Ascending aorta (tissue), 2 donors: ENCODE measurements at places on chromosomes 12 and 14. TPM values are rescaled to one million over a fixed set of nuclear protein-coding genes. Genes with fewer than 3 reads are reported as not detected.

DNA sequence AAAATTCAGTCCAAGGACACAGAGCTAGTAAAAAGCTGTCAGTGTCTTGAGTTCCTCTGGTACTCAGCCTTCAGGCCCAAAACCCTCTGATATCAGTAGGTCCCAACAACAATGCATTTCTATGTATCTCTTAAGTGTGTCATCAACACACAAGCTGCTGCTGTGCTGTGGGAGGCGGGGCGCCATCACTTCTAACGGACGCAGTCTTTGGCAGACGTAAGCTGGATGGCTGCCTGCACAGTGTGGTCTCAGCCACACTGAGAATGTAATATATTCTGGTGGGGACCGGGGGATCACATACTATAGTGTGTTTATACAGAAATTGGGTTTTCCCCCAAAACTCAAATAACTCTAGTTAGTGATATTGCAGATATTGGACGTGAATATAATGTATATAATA lies 123.9 kb downstream of the SUDS3 start:
- DNase-seq = no peak

DNA sequence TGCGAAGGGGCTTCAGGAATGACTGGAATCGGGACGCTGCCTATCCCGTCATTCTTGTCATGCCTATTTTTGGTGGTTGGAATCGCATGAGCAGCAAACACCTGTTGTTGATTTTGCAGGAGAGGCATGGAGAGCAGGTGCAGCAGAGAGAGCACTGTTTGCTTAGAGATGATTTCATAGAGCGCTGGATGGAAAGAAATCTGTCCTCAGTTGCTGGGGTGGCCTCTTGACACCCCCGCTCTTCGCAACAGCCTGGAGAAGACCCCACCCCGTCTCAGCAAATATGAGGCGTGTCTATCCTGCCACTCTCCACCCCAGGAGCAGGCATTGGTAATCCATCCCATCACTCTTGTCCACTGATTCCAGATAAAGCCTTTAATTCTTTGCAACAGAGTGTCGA lies 19.3 kb upstream of the NCOR2 start:
- DNase-seq = no peak

DNA sequence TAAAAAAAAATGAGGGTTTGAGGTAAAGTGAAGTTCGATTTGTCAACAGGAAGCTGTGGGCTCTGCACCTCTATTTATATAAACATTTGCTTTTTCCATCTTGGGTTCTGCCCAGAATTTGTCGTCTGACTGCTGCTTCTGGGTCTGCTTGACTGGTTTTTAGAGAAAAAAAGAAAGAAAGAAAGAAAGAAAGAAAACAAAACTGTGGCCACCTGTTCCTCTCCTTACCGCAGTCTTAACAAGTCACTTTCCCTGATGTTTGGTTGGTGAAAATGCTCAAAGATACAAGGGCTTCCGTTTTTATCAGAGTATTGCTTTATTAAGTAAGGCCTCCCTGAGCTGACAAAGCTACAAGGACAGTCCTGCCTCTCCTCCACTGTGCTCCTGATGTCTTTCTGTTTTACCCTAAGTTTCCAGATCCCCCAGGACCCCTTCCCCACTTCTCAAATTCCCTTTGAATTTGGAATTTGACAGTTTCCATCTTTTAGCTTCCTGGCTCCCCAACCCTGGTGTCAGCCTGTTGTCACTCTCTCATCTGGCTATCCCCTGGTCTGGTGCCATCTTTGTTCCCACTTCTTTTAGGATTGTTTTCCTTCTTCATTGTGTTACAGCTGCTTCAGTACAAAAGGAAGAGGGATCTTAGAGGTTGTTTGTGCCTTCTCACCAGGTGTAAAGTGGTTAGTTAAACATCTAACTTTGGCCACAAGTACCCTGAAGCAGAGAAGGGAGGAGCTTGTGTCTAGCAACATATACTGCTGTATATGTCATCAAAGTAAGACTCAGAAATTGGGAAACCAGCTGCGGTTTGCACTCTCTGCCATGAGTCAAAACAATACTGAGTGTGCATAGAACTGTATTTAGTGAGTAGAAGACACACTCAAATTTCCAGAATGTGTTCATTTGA lies 18.0 kb downstream of the MFAP5 start:
- DNase-seq = no peak

GRCh38 chr14:60324837-60325236 lies 75.8 kb downstream of the PPM1A start:
- DNase-seq = no peak

DNA sequence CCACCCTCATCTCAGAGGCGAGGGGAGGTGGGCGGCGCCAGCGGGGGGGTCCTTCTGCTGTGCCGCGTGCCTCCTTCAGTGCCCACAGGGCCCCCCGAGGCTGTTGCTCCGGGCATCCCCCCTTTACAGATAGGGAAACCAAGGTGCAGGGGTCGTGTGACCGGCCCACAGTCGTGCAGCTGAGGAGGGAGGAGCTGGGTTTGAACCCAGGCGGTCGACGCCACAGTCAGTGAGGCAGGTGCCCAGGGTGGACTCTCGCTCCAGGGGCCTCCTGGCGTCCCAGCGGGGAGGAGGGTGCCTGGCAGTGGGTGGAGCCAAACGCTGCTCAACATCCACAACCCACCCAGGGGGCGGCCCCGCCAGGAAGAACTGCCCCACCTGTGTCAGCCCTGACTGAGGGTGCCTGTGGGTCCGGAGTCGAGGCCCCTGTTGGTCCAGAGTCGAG lies 8.6 kb downstream of the GALNT9 start:
- DNase-seq = no peak

GRCh38 chr12:115636546-115636945 lies 640.9 kb downstream of the MED13L start:
- no peak for DNase-seq

- DNase-seq = no peak
These were observed 53.0 kb downstream of the TBC1D30 start for GRCh38 chr12:64877363-64878004.

DNA sequence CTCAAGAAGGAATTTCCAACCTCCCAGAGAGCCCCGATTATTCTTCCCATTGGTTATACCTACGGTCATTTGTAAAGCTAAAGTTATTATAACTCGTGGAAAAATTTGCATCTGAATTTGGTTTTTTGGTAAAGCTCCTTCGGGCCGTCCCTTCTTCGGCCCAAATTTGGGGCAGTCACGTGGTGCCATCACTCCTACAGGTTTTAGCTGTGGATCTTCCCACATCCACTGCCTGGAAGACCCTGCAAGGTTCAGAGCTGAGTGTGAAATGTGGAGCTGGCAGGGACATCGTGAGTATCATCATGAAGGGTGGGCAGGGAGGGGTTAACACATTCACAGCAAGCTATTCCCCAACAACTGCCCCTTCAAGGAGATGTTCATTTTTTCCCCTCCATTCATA lies 105.7 kb downstream of the NT5DC3 start:
- no peak for DNase-seq

GRCh38 chr12:5689773-5690172 lies 255.3 kb downstream of the ANO2 start:
- DNase-seq = no peak

GRCh38 chr14:105492031-105492970 lies 1.3 kb downstream of the TEDC1 start:
- DNase-seq = no peak

GRCh38 chr14:103164006-103164405 lies 40.7 kb downstream of the TNFAIP2 start:
- DNase-seq = no peak

GRCh38 chr12:8475508-8476203 lies 19.9 kb downstream of the CLEC6A start:
- DNase-seq = no peak

- no peak for DNase-seq
These were observed 572.6 kb upstream of the MDGA2 start for GRCh38 chr14:48247977-48248376.

KLRG1 gene
- 0.53 TPM for total RNA-seq

CLECL1 gene
- not detected for total RNA-seq

SIX6 gene
- not detected for total RNA-seq

CPSF6 gene
- total RNA-seq = 29.2 TPM

NEDD1 gene
- total RNA-seq = 31.1 TPM

POLE2 gene
- 5.4 TPM for total RNA-seq

PLA2G1B gene
- total RNA-seq = not detected

COQ10A gene
- total RNA-seq = 4.8 TPM

HSPB8 gene
- total RNA-seq = 129 TPM

OTX2 gene
- total RNA-seq = not detected

COX8C gene
- total RNA-seq = not detected

REP15 gene
- not detected for total RNA-seq

CABP1 gene
- total RNA-seq = 0.32 TPM

CKAP4 gene
- total RNA-seq = 116 TPM
